Activated CD8-positive, alpha-beta memory T cell treated with anti-CD3 and anti-CD28 coated beads, Interleukin-2, amount 10 ng/mL, durations not matched to agents 7 days and 5 days (primary cell): ENCODE measurements at places on chromosomes 11 and 22.
A peak's percentile ranks its signal among the peaks of the same experiment; 100 is the strongest.

- no peak for DNase-seq
These were observed 3.4 kb downstream of the EMID1 start for GRCh38 chr22:29208879-29209623.

- DNase-seq: no peak
These were observed 134.6 kb upstream of the TEAD1 start for GRCh38 chr11:12539572-12539971.

DNA sequence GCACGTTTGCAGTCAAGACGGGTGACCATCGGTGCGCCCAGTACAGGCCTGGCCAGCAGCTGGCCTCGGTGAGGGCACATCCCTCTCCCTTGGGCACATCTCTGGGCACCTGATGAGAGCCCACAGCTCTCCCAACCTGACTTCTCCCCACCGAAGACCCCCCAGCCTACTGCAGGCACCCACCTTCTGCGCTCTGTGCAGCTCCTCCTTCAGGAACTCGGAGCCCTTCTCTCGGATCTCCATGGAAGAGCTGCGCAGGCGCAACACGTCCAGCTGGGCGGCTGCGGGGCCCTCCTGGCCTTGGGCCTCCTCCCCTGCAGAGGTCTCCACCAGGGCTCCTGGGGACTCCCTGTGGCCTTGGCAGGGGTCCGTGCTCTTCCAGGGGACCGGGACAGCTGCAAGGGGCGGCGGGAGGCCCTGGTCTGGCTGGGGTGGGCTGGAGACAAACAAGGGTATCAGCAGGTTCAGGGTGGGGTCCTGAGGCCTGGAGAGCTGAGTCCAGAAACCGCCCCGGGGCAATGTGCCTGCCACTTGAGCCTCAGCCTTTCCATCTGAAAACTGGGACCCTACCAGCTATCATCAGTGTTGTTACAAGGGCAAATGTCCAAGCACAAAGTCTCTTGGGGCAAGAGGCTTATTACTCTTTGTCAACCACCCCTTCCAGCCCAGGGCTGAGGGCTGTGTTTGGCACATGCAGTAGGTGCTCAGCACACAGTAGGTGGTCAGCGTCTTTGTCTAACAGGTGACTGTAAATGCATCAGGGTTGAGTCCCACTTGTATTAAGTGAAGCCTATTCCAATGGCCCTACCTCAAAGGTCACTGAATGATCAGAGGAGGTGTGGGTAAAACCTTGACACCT is 9.3 kb downstream of the RAB3IL1 start:
- DNase-seq: no peak

DNA sequence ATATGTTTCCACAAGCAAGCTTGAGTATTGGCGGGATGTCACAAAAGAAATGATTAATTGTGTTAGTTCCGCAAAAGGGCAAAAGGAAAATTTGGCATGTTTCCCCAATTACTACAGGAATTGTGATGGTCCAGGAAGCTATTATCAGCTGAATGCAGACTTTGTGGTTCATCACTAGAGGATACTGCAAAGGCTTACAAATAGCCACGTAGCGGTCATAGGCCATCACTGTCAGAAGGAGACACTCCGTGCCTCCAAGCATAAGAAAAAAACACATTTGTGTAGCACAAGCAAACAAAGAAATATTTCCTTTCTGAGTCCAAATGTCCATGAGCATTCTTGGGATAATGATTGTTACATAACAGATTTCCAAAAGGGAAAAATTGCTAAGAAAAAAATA is 1.8 kb downstream of the OR10AG1 start:
- no peak for DNase-seq

DNA sequence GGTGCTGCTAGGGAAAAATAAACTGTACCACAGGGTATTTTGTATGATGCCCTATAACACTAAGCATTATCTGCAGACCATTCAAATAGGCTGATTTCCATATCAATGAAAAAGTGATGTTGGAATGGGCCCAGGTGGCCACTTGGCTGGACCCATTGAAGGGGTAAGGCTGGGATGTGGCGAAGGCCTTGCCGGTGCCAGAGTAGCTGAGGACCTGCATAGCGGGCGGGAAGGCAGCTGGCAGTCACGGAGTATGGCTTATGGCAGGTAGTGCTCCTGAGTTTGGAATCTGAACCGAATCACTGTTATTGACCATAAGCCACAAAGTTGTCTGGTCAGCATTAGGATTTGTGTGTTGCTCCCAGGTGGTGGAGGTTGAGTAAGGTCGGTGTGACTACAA is 131.0 kb downstream of the MICAL2 start:
- DNase-seq: no peak

- no peak for DNase-seq
These were observed 27.5 kb downstream of the TPCN2 start for GRCh38 chr11:69076129-69076791.

GRCh38 chr11:68013611-68014156 is 3.6 kb downstream of the ALDH3B1 start:
- DNase-seq: no peak

- DNase-seq: no peak
These were observed 69.1 kb downstream of the MICAL2 start for GRCh38 chr11:12179531-12179930.

- no peak for DNase-seq
These were observed 4.0 kb upstream of the OR56A3 start for GRCh38 chr11:5937868-5938602.

- DNase-seq: no peak
These were observed 71.0 kb downstream of the ARHGAP8 start for GRCh38 chr22:44823396-44823795.

- DNase-seq: peak; percentile 40
These were observed 33.0 kb downstream of the DKK3 start for GRCh38 chr11:11975201-11976092.

- DNase-seq: peak; percentile 66
These were observed 101.1 kb upstream of the PITPNB start for GRCh38 chr22:28019881-28020861.

- no peak for DNase-seq
These were observed 1218.1 kb downstream of the FAM181B start for GRCh38 chr11:81515566-81515965.

GRCh38 chr11:95123556-95123955 is 33.9 kb downstream of the ENDOD1 start:
- no peak for DNase-seq

DNA sequence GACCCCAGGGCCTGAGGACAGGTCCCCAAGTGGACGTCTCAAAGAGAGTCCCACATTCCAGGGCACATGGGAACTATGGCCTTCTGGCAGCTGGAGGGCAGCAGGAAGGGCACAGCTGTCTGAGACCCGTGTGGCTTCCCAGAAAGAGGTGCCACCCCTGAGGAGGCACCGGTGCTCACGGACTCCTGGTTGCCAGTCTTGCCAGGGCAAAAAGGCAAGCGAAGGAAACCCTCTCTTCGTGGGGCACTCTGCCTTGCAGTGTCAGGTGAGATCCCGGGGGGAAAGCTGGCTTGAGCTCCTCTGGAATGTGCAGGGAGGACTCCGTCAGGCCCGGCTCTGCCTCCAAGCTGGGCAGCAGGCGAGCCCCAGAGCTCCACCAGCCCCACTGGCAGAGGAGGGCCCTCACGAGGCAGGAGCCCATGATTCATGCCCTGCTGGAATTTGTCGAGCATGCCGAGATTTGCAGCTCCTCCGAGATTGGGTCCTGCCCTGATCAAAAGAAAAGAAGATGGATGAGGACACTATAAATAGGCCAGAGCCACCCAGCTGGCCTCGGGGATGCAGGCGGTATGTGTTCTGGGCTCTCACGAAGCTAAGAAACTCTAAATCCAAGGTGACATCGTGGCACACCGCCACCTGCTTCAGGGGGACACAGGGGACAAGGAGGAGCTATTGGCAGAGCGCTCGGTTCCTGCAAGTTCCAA is 9.9 kb upstream of the CELSR1 start:
- no peak for DNase-seq
